IMR-90 (cell line): ENCODE measurements at places on chromosomes 12 and 14.

GRCh38 chr12:113152835-113153814 is 3.6 kb downstream of the CFAP73 start:
- peak; percentile 65 for DNase-seq

DNA sequence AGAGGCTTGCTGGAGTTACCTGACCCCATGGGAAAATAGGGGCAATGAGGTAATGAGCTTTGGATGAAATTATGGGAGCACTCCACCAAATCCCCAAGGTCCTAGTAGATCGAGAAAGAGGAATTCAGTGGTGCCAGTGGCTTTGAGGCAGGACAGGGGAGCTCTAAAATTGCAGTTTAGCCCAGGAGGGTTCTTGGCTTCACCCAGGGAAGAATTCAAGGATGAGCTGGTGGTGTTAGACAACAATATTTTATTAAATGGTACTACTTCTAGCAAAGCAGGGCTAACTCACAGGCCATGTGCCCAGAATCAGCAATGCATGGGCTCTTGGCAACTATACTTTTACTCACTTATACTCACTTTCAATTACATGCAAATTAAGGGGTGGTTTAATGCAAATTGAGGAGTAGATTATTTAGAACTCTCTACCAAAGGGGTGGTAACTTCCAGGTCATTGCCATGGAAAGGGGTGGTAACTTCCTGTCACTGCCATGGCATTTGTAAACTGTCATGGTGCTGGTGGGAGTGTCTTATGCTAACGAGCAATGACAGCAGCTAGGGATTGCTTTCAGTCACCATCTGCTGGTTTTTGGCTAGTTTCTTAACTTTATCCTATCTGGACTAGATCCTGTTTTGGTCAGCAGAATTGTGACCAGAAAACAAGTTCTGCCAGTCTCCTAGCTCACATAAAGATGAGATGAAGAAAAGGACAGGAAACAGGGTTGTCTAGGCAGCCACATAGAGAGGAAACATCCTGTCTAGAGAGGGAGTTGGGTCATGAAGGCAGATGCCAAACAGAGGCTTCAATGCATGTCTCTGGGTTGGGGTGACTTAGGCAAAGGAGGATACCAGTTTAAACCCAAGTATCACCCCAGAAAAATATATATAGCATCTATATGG is 64.7 kb downstream of the ZNF641 start:
- no peak for DNase-seq

- no peak for DNase-seq
Observed at GRCh38 chr12:27201169-27201568, 42.9 kb upstream of the STK38L start.

DNA sequence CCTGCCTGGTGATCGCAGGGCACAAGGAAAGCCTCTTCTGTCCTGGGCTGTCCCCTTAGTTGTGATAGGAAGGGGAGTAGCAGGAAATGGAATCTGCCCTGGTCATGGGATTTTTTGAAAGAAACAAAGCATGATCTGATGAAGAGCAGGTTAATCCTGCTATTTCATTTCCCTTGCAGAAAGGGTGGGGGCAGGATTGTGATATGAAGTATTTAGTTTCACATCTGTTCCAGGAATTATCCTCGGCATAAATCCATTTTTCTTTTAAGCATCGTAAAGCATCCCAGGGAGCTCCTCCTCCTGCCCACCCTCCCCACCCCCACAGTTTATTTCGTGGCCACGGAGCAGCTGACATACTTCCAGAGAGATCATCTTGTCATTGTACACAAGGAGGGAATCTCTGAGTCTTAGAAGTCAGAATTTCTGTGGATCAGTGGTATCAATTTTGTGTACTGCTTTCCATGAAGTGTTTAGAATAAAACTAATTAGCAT is 53.1 kb downstream of the TGFB3 start:
- DNase-seq = peak; percentile 8

GRCh38 chr12:42469355-42470175 is 120.0 kb downstream of the PRICKLE1 start:
- no peak for DNase-seq

- no peak for DNase-seq
Observed at GRCh38 chr14:47252802-47253201, 422.6 kb downstream of the MDGA2 start.
